ENCODE measurements at places on chromosomes 4 and X. TPM values are rescaled to one million over a fixed set of nuclear protein-coding genes. Genes with fewer than 3 reads are reported as not detected.

Gene SORCS2
- total RNA-seq: under 0.01 TPM

Gene PABPC1L2A
- not detected for total RNA-seq

Gene FSTL5
- total RNA-seq: not detected

Gene USP53
- total RNA-seq: 143 TPM

Gene SYTL4
- total RNA-seq: 2.6 TPM

Gene TEX13D
- total RNA-seq: not detected

Measured in subcutaneous preadipocyte (primary cell).